ENCODE measurements at places on chromosomes 3 and 15.

GRCh38 chr3:169818316-169818715, 5.6 kb upstream of the LRRC34 start:
- DNase-seq: no peak

- DNase-seq: no peak
Observed at GRCh38 chr3:189013224-189013888, 158.4 kb upstream of the TPRG1 start.

- no peak for DNase-seq
Observed at GRCh38 chr15:56211960-56212550, 31.6 kb downstream of the RFX7 start.

DNA sequence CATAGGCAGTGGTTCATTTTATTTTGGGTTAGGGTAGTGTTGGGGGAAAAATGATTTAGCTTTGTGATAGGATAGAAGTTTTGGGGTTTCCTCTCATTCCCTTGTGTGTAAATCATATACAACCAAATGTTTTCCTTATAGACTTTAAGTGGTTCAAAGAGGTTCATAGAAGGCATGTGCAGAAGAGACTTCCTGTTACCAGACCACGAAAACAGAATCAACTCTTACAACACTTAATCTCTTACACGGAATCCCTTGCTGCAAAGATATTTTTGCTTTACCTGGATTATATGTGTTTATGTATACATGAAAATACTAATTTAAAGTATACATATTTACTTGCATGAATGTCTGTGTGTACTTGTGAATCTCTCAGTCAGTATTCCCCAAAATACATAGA, 2.9 kb downstream of the TMOD2 start:
- DNase-seq: no peak

DNA sequence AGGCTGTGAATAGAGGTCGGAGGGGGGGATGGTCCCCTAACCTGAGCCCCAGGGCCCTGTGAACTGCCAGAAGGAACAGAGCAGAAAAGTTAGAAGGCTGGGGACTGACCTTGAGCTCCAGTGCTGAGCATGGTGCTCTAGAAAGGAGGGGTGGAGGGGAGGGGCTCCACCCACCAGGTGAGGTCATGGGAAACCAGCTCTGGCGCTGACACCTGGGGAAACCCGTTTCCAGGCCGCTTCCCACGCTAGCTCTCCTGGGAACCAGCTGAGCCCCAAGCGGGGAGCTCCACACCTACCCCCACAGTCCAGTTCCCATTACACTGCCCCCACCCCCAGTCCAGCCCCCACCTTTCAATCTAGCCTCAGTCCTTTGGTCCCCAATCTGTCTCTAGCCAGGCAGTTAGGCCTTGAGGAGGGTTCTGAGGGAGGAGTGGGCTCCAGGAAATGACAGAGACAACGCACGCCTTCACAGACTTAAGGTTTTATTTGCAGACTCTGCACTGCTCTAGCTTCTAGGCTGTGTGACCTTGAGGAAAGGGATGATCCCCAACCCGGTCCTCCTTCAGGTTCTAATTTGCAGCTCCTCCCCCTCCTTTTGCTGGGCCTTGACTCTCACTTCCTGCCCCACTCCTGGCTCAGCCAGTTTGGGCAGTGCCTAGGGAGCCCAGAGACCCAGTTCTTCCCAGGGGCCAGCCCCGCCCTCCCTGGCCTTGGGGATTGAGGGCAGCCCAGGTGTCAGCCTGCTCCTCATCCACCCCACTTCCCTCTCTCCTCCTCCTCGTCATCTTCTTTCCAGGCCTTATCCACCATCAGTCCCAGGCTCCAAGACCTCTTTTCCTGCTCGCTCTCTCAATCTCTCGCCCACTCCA, 2.1 kb downstream of the RHOV start:
- DNase-seq: no peak

DNA sequence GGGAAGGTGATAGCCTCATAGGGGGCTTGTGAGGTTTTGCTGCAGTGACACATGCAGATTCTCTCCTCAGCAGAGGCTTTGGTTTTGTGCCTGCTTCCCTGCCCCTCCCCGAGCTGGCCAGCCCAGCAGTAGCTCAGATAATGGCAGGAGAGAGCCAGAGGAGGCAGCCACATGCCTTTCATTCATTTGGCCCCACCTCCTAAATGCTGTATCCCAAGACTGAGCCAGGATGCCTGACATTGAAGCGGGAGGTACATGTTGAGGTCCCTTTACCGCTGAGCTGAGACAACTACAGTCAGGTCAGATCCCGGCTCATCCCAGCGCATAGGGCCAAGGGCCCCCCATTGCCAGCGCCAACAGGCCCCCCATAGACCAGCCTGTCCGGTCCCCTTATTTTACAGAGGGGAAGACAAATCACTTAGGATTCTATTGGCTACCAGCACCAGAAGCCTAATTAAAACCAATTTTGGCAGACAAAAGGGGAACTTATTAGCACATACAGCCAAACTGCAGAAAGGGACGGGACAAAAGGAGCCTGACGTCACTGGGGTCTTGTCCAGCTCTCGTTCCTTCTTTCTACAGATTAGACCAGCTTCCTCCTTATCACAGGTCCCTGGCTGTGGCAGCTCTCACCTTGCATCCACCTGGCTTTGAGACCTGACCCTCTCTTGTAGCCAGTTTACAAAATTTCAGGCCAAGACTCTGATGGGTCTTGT, 12.1 kb upstream of the POLG start:
- no peak for DNase-seq

DNA sequence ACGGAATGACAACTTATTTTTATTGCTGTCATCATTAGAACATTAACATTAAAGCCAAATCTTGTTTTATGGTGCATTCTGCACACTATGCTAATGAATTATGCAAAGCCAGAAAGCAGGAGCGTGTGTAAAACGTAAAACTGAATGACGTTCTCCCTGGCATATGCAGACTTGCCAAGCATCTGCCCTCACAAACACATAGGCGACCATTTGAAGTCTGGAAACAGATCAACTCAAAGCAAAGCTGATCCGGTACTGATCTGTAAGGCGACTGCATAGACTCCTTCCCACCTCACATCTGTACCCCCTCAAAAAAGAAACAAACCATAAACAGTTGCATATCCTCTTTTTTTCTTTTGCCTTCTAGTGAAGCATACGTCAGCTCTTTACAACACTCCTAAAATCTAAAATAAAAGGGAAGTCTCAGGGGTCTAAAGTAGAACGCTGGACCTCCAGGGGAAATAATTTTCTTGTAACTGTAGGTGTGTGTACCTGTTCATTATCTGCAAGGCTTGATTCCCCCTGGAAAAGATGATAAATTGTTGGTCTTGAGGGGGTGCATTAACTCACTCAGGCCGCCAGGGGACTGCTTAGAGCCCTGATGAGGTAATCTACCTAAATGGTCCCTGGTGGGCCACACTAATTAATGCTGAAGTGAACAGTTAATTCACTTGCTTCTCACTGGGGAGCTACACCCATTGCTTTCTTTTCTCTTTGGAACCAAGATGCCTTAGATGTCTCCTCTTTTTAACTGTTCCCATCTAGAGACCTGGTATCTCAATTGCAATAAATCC, 231.4 kb downstream of the CDIN1 start:
- DNase-seq: no peak

GRCh38 chr3:172135185-172135584, 95.8 kb downstream of the FNDC3B start:
- DNase-seq: no peak

DNA sequence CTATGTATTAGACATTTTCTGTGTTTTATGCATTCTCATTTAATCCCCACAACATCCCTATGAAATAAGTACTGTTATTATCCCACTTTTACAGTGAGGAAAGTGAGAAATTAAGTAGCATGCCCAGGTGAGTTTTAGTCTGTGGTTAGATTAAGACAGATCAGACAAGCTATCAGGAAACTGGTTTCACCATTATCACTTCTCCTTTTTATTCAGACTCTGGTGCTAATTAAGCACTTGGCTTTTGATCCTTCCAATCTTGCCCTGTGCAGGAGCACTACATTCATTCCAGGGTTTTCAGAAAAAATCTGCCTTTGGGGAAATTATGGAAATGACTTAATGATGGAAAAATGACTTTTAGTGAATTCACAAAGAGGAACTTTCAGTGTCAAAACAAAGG, 115.2 kb downstream of the TMEM108 start:
- DNase-seq: no peak

DNA sequence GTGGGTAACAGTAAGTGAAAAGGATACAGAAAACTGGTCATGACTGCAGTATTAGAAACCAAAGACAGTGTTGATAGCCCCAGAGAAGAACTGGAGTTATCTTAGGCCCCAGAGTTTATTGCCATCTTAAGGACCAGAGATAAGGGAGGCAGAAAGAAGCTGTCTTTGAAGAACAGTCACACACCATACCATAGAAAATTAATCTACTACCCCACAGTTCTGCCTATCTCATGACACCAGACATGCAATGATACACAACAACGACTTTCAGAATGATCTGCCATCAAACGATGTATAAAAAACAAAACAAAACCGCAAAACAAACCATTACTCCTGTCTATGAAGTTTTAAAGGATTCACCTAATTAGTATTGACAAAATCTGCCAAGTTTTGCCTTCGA, 9.6 kb downstream of the CPOX start:
- DNase-seq: no peak

DNA sequence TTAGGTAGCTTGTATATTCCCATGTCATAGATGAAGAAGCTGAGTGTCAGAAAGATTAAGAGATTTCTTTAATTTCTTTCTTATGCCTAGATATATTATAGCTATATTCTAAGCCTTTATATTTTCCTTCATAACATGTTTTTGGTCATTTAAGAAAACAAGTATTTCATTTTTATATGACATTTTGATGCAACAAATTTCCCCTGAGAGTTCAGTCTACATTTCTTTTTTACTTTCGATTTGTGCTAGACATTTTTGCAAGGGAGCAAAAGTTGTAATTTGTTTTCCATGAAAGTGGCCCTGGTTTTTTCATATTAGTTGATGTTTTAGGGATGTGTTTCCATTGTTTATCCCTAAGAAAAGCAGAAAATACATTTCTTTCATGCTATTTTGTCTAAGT, 344.9 kb downstream of the NLGN1 start:
- DNase-seq: no peak

DNA sequence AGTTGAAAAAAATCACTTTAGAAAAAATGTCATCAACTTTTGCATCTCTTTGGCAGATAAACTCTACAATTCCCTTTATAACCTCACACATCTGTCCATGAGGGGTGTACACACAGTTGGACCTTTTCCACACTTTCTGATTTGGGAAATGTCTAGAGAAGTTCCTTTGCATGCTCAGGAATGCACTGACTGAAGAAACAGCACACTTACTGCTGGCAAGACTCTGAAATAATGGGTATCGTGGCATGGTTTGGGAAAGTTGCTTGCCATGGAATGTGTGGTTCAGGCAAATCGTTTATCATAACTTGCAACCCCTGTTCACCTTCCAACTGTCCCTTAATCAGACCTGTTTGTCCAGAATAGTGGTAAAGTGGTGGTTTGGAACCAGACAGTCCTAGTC, 135.3 kb upstream of the TGFBR2 start:
- DNase-seq: no peak

- no peak for DNase-seq
Observed at GRCh38 chr3:30007668-30008067, 598.7 kb upstream of the TGFBR2 start.

- no peak for DNase-seq
Observed at GRCh38 chr3:106707347-106707746, 669.9 kb upstream of the CCDC54 start.

DNA sequence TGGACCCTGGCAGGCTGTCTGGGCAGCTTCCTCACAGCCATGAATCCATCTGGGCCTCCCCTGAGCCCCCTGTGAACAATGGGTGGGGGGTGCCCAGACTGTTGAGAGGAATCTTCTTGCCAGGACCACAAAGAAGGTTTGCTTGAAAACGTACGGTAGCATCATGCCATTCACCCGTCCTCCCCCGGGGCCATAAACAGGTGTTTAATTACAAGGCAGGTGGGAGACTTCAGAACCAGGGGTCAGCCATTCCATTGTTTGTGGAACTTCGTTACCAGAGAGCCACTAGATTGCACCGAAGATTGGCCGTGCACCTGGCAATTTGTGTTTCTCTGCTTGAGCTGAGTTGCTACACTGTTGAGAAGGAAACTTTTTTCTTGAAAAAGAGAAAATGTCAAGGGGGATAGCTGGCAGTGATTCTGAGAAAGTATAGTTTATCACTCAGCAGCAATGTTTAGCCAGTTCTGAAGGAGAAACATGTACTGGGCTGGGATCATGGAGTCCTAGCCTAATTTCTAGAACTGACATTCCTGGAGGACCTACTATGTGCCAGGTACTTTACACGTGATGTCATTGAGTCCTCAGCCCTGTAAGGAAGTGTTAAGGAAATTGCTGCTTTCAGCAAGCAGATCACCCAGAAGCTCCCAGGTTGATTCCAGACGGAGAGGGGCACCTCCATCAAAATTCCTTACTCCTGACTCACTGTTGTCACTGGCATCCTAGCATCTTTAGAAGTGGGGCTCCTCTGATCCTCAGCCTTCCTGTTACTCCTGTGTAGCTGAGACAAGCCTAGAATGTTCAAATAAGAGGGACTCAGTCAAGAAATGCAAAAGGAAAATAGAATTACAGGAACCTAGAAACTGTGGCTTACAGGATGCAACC, 103.8 kb upstream of the UBE2E1 start:
- DNase-seq: no peak

DNA sequence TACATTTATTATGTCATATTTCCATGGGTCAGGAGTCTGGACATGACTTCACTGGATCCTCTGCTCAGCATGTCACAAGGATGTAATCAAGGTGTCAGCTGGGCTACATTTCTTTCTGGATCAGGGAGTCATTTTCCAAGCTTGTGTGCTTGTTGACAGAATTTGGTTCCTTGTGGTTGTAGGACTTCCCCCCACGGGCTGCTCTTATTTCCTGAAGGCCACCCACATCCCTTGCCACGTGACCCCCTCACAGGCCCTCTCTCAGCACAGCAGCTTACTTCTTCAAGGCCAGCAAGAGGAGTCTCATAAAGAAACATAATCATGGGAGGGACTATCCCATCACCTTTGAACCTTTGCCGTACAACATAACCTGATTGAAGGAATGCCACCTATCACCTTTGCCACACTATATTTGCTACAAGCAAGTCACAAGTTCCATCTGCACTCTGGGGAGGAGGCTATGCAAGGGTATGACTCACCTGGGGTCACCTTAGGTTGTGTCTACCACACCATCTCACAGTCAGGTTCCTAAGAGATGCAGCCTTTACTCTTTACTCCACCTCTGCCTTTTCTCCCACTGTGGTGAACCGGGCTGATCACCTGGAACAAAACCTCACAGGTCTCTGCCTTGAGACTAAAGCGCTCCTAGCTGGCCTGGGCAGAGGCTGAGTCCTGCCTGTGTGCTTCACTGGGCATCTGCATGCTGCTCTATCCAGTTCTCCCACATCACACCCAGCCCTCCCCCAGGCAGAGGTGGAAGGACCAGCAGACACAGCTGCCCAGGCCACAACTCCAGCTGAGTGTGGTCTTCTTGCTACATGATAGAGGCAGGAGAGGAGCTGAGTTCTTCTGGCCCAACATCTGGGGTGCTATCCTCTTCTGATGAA, 13.5 kb downstream of the RAB6B start:
- no peak for DNase-seq

- peak; percentile 55 for DNase-seq
Observed at GRCh38 chr3:42535981-42536784, 33.7 kb downstream of the VIPR1 start.

GRCh38 chr3:105970283-105970682, 101.5 kb upstream of the CBLB start:
- DNase-seq: no peak

Data from caudate nucleus (tissue), 63 donors.